Substantia nigra (tissue), 51 donors: ENCODE measurements at places on chromosomes 1 and 21.

GRCh38 chr1:74396462-74396861, 115.9 kb downstream of the LRRC53 start:
- no peak for DNase-seq

DNA sequence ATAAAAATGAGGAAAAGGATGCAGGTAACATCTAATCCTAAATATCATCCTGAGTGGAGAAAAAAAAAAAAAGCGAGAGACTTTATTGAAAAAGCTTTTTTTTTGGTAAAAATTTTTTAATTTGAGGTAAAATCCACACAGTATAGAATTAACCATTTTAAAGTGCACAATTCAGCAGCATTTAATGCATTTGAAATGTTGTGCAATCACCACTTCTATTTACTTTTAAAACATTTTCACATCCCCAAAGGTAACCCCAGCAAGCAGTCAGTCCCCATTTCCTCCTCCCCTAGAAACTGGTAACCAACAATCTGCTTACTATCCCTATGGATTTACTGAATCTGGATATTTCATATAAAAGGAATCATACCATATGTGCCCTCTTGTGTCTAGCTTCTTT, 166.7 kb downstream of the TTLL7 start:
- DNase-seq, result no peak

GRCh38 chr1:55235722-55236121, 20.6 kb upstream of the USP24 start:
- DNase-seq, result no peak

DNA sequence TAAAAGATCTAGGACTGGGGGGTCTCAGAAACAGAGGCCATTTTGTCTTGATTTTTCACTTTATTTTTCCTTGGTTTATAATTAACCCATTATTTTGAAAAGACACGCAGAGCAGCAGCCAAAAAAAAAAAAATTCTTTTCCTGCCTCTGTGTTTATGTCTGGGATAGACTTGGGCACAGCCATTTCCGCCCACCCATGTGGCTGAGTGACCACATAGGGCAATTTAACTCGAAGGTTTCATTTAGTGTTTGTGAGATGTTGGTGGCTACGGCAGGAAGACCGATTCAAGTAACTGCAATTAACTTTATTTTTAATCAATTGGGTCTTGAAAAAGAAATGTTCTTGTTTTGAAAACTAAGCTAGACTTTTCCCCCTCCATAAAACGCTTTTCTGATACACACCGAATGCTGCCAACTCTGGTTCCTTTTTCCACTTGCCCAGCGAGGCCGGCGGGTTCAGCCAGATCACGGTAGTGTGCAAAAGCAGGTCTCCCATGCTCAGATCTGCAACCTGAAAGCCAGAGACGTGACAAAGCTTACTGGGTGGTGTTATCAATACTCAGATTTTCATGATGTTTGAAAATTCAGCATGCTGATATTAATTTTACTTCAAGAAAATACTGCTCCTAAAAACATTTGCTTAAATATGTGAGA, 97.4 kb upstream of the KRTAP19-8 start:
- DNase-seq, result no peak

GRCh38 chr21:42373196-42373907, 7.0 kb upstream of the TFF1 start:
- no peak for DNase-seq

DNA sequence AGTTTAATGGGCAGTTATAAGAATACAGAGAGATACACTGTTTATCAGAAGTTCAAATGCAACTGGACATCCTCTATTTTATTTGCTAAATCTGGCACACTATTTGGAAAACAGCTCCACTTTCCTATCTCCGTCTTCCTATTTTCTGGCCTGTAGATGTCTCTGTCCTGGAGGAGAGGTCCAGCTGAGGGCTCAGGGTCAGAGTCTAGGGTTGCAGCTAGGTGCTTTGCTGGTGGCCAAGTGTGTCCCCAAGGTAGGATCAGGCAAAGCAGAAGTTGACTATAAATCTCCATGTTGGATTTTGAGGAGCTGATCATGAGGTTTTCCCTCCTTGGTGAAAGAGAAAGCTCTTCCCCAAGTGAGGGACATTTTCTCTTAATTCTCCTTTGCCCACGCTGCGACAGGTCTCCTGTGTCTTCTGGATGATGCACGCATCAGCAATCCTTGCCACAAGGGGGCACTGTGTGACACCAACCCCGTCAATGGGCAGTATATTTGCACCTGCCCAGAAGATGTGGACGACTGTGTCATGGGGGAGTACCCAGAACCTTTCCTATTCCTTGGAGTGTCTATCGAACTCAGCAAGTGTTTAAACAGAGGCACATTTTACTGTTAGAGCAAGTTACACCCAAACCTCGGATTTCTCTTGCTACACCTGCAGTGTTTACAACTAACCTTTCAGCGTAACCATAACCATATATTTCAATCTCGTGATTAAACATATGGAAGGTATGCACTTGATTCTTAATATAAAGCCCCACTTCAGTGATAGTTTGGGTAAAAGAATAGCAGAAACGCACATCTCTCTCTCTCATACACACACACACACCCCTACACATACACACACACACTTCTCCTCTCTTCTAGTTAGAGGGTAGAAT, 10.2 kb downstream of the ADAM30 start:
- DNase-seq, result no peak

- DNase-seq, result no peak
These were observed 3.0 kb downstream of the KIRREL1 start for GRCh38 chr1:157996433-157996832.

DNA sequence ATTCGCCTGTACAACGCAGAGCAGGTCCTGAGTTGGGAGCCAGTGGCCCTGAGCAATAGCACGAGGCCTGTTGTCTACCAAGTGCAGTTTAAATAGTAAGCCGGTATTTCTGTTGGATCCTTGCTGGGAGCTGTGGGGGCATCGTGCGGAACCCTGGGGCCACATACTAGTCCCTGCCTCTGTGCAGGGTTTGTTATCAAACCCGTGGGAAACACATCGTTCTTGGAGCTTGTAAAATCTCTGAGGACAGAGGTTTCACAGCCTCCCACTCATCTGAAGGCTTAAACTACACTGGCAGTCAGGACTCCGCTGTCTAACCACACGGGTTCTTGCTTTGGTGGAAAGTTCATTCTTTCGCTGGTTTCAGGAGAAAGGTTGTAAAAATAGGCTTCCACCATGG, 11.7 kb downstream of the IFNGR2 start:
- DNase-seq, result no peak

DNA sequence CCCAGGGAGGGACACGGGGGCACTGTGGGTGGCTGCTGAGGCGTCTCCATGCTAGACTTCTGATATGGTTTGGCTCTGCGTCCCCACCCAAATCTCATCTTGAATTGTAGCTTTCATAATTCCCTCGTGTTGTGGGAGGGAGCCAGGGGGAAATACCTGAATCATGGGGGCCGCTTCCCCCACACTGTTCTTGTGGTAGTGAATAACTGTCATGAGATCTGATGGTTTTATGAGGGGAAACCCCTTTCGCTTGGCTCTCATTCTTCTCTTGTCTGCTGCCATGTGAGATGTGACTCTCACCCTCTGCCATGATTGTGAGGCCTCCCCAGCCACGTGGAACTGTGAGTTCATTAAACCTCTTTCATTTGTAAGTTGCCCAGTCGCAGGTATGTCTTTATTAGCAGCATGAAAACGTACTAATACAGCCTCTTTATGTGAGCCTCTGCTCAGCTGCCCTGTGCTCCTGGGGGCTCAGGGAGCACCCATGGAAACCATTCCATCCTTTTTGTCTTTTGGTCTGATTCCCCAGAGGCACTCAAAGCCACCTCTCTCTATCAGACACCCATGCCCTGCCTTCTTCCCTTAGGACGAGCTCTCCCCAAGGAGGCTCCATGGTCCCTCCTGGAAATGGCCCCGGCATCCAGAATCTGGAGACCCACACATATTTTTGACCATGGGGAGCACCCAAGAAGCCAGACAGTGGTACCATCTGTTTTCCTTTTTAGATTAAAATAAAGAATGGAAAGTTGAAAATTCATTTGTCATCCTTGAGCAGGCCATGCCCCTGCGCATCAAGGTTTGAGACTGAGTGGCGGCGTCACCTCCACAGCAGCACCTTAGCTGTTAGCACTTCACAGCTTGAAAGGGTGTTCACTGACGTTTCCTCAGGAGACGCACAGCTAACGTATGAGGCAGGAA, 65.9 kb upstream of the FAM20B start:
- no peak for DNase-seq
